ENCODE measurements at places on chromosomes 4 and X.

GRCh38 chrX:71181558-71181909 lies 36.9 kb downstream of the NLGN3 start:
- DNase-seq, result peak; percentile 36

DNA sequence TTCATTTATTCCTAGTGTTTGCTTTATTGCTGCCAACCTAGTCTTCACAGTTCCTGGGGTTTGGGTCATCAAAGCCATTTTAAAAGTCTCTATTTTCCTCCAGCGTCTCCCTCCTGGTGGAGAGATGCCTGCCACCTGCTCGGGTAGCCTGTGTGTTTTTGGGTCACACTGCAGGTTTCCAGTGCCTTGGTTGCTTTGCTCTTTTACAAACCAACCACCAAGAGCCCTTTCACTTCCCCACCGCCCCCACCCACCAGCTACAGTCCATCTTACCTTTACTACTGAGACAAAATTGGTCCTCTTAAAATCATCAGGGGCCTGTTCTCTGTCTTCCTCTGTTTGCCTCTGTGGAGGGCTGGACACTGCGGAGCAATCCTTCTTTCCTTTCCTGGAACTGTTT lies 280.5 kb upstream of the GATB start:
- no peak for DNase-seq

DNA sequence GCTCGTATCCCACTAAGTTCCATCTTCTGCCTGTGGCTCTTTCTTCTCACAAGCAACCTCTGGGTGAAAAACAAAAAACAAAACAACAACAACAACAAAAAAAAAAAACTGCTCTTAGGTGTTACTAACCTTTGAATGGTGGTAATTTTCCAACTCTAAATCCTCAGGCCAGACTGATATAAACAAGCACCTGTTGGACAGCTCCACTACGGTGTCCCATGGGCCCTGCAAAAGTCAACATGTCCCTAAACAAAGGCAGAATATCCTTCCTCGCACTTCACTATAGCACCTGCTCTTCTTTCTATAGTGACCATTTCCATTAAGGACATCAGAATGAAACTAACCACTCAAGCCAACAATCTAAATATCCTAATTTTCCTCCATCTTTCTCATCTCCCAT lies 54.6 kb upstream of the PARM1 start:
- no peak for DNase-seq

DNA sequence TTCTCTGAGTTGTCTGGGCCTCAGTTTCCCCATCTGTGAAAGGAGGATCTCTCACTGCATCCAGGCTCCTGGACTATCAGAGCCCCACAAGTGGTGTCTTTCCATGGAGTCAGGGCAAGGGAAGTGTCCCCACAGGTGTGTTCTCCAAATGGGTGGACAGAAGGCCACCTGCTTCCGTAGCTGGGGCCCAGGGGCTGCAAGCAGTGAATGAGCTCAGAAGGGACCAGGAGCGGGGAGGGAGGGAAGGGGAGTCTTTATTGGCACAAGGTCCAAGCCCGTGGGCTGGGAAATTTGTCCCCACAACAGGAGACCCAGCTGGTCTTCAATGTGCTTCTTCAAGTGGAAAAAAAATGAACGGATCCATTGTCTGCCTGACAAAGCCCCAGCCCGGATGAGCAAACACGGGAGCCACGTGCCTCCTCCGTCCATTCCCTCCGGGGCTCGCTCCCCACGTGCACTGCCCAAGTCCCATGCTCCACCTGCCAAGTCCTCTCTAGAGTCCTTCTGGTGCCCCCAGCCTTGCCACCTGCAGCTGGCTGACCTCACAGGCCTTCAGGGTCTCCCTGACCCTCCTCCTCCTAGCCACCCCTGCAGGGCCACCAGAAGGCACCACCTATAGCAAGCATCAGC lies 72.0 kb downstream of the JAKMIP1 start:
- DNase-seq, result no peak

- DNase-seq, result no peak
Measured at GRCh38 chr4:74451214-74451661, 6.3 kb downstream of the AREG start.

DNA sequence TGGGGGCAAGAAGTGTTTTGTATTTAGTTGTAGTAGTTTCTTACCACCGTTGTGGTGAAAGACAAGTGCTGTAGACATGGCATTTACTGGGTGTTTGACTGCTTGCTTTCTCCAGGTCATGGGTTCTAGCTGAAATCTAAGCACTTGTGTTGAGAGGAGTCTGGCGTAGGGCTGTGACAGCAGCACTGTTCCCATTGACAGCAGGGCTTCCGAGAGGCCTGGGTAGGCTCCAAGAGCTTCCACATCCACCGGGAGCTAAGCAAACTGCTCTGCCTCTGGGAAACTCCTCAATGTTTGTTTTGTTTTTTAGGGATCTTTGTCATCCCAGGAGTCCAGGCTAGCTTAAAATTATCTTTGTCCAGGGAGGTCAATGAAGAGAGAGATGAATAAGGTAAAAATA lies 44.3 kb downstream of the BMPR1B start:
- DNase-seq, result no peak

GRCh38 chr4:38091636-38092035 lies 131.4 kb downstream of the PTTG2 start:
- DNase-seq, result no peak

- no peak for DNase-seq
Measured at GRCh38 chr4:66357316-66357715, 687.0 kb upstream of the EPHA5 start.

GRCh38 chr4:16125571-16126445 lies 42.0 kb upstream of the PROM1 start:
- no peak for DNase-seq

DNA sequence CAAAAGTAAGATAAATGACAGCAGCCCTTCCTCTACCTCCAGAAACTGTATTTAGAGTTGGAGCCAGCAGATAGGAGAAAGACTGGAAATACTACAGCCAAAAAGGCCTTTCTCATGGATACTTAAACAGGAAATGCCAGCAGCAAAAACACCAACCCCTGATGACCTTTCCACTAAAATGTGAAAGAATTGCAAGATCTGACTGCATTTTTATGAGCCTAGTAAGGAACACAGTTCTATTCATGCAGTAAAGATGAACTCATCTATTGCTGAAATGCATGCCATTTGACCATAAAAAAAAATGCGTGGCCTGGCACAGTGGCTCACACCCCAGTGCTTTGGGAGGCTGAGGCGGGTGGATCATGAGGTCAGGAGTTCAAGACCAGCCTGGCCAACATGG lies 19.9 kb downstream of the ABCG2 start:
- DNase-seq, result no peak

DNA sequence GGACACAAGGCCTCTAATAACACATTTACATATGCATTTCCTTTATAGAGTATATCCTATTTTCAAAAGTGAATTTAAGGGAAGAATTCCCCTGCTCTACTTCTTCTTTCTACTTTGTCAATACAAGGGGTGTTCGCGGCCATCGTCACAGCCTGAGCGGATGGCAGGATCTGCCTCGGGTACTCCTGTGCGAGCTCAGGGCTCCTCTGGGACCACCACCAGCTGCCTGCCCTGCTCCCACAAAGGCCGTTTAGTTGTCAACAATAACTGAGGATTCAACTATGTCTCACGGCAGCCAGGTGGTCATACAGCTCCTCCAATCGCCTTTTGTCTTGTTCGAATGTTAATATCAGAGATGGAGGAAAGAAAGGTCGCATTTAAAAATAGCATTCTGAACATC lies 228.2 kb upstream of the TENM3 start:
- no peak for DNase-seq

- DNase-seq, result no peak
Measured at GRCh38 chrX:105634180-105634579, 188.2 kb upstream of the NRK start.

DNA sequence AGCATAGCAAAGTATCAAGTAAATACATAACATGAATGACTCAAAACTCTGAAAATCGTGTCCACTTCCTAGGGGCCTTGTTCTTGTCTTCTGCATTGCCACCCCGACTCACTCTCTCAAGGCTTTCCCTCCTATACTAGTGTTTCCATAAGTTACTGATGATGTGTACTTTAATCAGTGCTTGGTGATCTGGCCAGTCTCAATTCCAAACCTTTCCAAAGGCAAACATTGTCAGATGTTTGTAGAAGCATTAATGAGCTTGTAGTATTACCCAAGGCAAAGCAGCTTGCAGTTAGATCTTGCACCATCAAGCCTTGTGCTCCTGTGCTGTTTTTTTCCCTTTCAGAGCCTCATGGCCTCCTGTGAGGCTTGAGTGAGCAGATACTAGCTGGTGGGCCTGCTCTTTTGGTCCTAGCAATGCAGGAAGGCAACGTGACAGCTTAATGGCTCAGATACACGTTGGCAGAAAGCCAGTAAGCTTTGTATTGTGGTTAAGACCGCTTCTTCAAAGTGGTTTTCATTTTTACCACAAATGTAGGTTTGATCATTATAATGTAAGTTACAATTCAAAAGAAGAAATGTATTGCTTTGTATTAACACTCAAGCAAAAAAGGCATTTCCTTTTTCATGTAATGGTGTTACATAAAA lies 51.8 kb downstream of the RBPJ start:
- DNase-seq, result no peak

DNA sequence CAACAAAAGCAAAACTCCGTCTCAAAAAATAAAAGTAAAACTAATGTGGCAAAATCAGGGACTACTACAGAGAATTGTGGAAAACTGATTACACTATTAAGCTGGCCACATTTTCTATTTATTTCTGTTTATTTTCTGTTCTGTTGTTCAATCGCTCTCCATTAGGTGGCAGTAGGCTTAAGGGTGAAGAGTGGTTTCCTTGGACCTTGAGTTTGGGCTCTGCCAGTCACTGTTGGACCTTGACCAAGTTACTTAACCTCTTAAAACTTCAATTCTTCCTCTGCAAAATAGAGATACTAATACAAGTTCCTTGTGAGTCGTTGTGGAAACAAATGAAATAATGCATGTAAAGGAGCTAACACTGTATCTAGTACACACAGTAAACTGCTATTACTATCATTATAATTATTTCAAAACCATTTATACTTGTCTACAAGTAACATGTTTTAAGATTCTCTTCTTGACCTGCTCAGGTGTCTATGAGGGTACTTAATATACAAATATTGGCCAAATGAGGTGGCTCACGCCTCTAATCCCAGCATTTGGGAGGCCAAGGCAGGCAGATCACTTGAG lies 15.2 kb downstream of the HSD17B11 start:
- DNase-seq, result no peak

GRCh38 chrX:120668357-120668756 lies 38.5 kb upstream of the C1GALT1C1 start:
- no peak for DNase-seq

DNA sequence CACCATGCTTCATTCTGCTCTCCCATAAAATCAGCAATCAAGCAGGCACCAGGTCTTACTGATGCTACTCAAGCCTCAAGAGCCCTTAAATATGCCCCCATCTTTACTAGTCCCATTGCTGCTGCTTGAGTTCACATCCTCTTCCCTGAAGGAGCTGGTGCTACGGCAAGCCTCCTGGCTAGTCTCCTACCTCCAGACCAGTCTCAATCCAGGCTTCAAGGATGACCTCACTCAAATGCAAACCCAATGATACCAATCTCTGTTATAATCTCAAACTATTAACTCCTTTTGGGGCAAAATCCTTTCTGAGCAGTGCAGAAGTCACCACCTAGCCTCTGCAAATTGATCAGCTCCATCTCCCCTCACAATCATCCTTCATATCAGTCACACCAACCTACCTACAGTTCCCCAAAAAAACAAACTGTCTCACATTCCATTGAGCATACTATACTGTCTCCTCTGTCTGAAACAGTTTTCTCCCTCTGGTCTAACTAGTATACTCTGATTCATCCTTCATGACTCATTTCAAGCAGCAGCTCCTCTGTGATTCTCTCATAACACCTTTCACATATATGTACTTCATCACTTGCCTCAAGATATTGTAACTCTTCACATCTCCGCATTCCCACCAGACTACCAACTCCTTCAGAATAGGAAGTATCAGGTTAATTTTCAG lies 30.0 kb downstream of the PAPSS1 start:
- no peak for DNase-seq

- DNase-seq, result no peak
Measured at GRCh38 chr4:10082459-10083272, 33.9 kb downstream of the WDR1 start.

DNA sequence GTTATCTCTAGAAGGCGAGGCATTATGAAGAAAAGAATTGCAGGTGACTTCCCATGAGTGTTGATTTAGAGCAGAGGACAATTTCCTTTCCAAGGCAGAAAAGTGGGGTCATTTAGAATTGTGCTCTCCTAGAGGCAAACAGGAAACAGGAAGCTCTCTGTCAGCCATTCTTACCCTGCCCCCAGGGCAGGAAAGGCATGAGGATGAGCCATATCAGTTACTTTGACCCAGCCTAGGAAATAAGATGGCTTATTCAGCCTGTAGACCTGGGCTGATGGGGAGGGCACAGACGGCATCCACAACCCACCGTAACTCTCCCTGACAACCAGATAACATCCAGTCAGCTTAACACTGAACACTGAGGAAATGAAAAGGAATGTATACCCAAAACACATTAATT lies 88.8 kb upstream of the KDR start:
- DNase-seq, result no peak

GRCh38 chr4:56850910-56851309 lies 29.4 kb upstream of the SPINK2 start:
- DNase-seq, result no peak

DNA sequence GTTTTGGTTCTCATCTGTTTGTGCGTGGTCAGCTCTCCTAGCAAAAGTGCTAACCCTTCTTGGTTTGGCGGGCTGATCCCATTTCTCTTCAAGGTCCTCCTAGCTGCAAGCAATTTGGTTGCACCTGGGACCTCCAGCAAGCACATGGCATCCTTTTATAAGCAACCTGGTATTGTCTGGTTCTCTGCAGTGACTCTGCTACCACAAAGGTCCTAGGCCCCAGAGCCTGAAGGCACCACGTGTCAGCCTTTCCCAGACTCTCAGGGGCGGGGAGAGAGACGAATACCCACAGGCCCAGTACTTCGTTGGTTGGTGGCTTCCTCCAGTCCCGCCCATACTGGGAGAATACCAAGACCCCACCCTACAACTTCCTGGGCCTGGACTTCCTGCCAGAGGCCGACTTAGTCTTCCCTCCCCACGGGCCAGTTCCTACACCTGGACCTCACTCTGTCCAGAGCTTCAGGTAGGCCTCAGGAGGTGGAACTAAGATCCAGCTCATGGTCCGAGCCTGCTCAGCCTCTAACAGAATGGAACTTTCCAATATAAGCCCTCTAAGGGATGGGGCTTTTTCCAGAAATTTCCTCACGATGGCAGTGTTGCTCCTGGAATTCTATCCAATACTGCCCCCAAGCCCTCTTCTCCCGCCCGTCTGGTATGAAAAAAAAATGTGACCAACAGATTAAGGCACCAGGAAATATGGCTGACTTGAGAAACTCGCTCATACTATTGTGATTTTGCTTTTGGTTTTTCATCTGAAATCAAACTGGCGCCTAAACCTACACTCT lies 192.5 kb upstream of the STK26 start:
- peak; percentile 4 for DNase-seq

- no peak for DNase-seq
Measured at GRCh38 chrX:19548279-19548678, 33.0 kb upstream of the MAP3K15 start.

GRCh38 chr4:120844528-120844921 lies 78.0 kb downstream of the PRDM5 start:
- DNase-seq, result no peak

GRCh38 chrX:100090931-100091330 lies 319.1 kb downstream of the PCDH19 start:
- DNase-seq, result no peak

Data from effector CD8-positive, alpha-beta T cell (primary cell).